GM23338 (cell line): ENCODE measurements at places on chromosomes 3 and 15. TPM values are rescaled to one million over a fixed set of nuclear protein-coding genes. Genes with fewer than 3 reads are reported as not detected.

DNA sequence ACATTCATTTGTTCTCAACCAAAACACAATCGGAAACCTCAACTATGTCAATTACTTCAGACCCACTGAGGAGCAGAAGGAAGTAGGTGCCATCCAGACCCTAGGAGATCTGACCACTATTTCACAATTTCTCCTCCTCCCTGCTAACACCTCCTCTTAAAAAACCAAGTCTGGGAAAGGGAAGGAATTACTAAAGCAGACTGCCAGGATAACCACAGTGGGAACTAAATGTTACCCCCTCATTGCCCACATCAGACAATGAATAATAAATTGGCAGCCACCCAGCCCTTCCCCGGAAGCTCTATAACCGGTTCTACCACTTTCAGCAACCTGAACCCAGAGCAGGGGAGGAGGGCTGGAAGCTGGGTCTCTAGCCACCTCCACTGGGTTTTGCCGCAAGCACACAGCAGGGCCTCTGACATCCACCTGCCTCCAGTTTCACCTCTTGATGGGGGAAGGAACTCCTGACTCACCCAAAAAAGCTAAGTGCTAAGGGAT, 17.6 kb downstream of the C15orf62 start:
- H3K4me1 ChIP-seq, result peaks cover 52% of the 10 kb centered on the region
- peak overlapping the region; percentile 41 for H3K4me3 ChIP-seq
- no peaks in the 10 kb centered on the region for H3K27me3 ChIP-seq
- peak; percentile 94 for DNase-seq

DNA sequence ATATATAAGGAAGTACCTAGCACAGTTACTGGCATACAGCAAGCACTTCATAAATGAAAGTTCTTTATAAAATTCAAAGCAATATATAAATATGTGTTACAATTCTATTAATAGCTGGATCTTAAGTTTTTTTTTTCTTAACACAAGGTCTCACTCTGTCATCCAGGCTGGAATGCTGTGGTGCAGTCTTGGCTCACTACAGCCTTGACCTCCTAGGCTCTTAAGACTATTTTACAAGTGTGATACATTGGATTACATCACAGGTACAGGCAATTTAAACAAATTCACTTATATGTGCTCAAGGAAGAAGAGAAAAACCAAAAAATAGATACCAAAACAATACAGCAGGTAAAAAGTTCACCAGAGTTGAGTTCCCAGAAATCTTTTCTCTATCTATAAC, 60.6 kb downstream of the ZNF280D start:
- no peak for DNase-seq
- no peak overlapping the region for H3K27ac ChIP-seq
- H3K27me3 ChIP-seq, result no peaks in the 10 kb centered on the region
- H3K4me1 ChIP-seq, result no peaks in the 10 kb centered on the region

DNA sequence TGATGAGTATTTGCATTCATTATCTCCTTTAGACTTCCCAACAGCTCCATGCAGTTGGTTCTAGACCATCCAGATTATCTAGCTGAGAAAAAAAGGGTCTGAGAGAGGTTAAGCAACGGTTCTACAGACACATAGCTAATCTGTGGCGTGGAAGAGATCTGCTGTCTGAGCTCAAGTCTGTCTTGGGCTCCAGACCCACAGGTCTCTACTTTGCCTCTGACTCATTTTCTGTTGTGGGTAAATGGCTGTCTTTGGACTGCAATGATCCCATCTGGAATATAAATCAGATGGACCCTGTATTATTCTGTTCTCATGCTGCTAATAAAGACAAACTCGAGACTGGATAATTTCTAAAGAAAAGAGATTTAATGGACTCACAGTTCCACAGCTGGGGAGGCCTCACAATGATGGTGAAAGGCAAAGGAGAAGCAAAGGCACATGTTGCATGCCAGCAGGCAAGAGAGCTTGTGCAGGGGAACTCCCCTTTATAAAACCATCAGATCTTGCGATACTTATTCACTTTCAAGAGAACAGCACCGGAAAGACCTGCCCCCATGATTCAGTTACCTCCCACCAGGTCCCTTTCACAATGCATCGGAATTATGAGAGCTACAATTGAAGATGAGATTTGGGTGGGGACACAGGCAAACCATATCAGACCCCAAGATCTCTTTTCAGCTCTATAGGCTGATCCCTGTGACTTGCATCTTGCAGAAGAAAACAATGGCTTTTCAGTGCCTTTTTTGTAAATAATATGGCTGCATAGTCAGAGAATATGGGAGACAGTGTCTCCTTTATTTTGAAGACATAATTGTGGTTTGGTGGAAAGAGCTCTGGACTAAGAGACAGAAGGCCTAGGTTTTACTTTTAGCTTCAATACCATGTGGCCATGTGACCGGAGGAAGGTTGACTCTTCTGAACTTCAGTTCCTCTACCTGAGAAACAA, 24.7 kb downstream of the CEMIP start:
- no peaks in the 10 kb centered on the region for H3K27me3 ChIP-seq
- no peak for DNase-seq
- no peaks in the 10 kb centered on the region for H3K36me3 ChIP-seq
- peaks cover 10% of the 10 kb centered on the region for H3K4me1 ChIP-seq
- no peak overlapping the region for H3K4me3 ChIP-seq
- H3K27ac ChIP-seq, result no peak overlapping the region

- H3K4me1 ChIP-seq, result no peaks in the 10 kb centered on the region
- H3K27me3 ChIP-seq, result no peaks in the 10 kb centered on the region
- H3K36me3 ChIP-seq, result no peaks in the 10 kb centered on the region
- no peak for DNase-seq
- no peak overlapping the region for H3K27ac ChIP-seq
- no peak overlapping the region for H3K4me3 ChIP-seq
These were observed 470.1 kb upstream of the THBS1 start for GRCh38 chr15:39110746-39111145.

The GOLGA6B gene
- total RNA-seq, result not detected in 2 replicates

DNA sequence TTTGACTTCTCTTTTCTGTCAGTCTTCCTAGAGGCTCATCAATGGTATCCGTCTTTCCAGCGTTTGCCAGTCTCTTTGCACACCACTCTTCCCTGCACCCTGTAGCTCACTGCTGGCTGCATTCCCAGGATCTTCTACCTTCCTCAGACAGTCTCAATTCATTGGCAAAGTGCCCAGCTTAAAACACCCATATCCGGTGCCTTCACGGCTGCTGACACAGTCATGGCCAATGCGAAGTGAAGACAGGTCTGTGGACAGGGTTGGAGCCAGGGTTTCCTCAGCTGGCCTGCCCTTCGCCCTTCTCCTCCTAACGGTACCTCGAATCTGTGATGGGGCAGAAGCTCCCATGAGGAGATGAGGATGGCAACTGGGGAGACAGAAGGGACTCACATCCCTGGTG, 36.1 kb downstream of the PTH1R start:
- no peak overlapping the region for H3K4me3 ChIP-seq
- no peaks in the 10 kb centered on the region for H3K4me1 ChIP-seq
- no peaks in the 10 kb centered on the region for H3K27me3 ChIP-seq
- no peak overlapping the region for H3K27ac ChIP-seq

GRCh38 chr3:190566043-190566933, 52.4 kb downstream of the IL1RAP start:
- H3K36me3 ChIP-seq, result no peaks in the 10 kb centered on the region
- no peak overlapping the region for H3K4me3 ChIP-seq
- peak; percentile 24 for DNase-seq
- peaks cover 6% of the 10 kb centered on the region; the same call in 1 of the 2 replicates for H3K4me1 ChIP-seq

- H3K4me1 ChIP-seq, result no peaks in the 10 kb centered on the region
- no peaks in the 10 kb centered on the region for H3K36me3 ChIP-seq
- peak; percentile 40 for DNase-seq
- H3K27ac ChIP-seq, result no peak overlapping the region
- H3K4me3 ChIP-seq, result no peak overlapping the region
These were observed 56.5 kb downstream of the DCLK3 start for GRCh38 chr3:36707623-36708409.

DNA sequence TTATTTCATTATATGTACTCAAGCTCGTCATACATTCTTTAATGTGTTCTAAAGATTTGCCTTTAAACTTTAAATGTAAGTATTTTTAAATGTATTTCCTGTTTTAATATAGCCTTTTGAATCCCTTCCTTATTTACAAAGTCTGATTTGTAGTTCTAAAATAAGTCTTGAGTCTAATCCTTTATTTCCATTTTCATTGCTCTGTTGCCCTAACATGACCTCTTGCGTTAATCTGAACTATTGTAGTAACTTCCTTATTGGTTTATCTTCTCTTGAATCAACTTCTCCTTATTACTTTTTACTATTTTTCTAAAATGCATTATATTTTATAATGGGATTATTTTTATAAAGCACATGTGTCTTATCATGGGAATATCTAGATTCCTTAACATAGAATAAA, 24.0 kb downstream of the KNL1 start:
- H3K4me3 ChIP-seq, result no peak overlapping the region
- no peaks in the 10 kb centered on the region for H3K27me3 ChIP-seq
- no peak for DNase-seq
- H3K36me3 ChIP-seq, result peaks cover 12% of the 10 kb centered on the region; the same call in 1 of the 2 replicates
- H3K27ac ChIP-seq, result no peak overlapping the region
- H3K4me1 ChIP-seq, result peaks cover 10% of the 10 kb centered on the region; the same call in 1 of the 2 replicates

The DNAH1 gene
- 0.35 and 1.8 TPM in 2 replicates for total RNA-seq

The TCTA gene
- 5.0 and 9.7 TPM in 2 replicates for total RNA-seq

The RTP3 gene
- total RNA-seq, result 0.97 TPM in 1 of 2 replicates, not detected in the other

DNA sequence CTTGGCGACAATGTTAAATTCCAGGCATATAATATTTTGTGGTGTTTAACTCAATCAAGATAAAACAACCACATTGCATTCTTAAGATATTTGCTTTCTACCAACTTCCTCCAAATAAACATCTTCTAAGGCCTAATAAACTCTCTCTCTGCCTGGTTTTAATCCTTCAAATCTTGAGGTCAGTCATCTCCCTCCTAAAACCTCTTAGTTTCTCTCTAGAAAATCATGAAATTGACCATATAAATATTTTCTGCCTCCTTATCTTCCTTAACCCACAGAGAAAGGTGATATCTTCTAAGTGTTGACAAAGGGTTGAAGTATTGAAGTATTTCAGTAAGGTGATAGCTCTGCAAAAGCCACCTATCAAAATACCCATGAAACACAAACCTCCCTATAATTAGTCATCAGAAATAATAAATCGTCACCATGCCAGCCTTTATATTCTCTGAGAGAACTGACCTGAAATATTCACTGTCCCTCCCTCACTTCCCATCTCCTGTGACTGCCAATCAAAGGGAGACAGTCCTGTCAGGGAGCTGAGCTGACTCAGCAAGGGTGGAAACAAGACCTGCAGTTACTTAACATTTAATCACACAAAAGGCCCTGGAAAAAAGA, 1261.1 kb downstream of the ROBO1 start:
- no peak overlapping the region for H3K4me3 ChIP-seq
- H3K27ac ChIP-seq, result no peak overlapping the region
- DNase-seq, result no peak
- no peaks in the 10 kb centered on the region for H3K27me3 ChIP-seq

The FMN1 gene
- 1.6 and 2.1 TPM in 2 replicates for total RNA-seq

- H3K27me3 ChIP-seq, result no peaks in the 10 kb centered on the region
- no peaks in the 10 kb centered on the region for H3K4me1 ChIP-seq
- no peak overlapping the region for H3K27ac ChIP-seq
- H3K36me3 ChIP-seq, result no peaks in the 10 kb centered on the region
- no peak overlapping the region for H3K4me3 ChIP-seq
These were observed 3.4 kb upstream of the ZBED2 start for GRCh38 chr3:111598552-111598951.

- no peak overlapping the region for H3K4me3 ChIP-seq
- no peaks in the 10 kb centered on the region for H3K27me3 ChIP-seq
- no peaks in the 10 kb centered on the region for H3K4me1 ChIP-seq
- no peak for DNase-seq
These were observed 75.7 kb upstream of the PRR23C start for GRCh38 chr3:139120086-139121056.

The TMEM212 gene
- total RNA-seq, result not detected in 2 replicates

DNA sequence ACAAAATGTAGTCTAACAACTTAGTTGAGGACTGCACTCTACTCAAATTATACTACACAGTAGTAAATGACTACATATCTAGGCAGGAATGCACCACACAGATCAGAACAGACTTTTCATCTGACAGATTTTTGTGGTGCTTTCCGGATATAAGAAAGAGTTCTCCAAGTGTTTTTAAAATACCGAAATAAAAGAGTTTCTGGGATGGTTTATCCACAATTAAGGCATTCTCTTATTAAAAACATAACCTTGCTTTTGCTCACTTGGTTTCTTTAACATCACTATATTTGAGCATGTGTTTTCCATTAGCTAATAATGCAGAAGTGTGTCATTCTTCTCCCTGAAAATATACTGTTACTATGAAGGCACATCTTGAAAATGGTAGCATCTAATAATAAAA, 132.9 kb downstream of the MAGI1 start:
- peaks cover 36% of the 10 kb centered on the region for H3K4me1 ChIP-seq
- H3K27me3 ChIP-seq, result no peaks in the 10 kb centered on the region
- no peaks in the 10 kb centered on the region for H3K36me3 ChIP-seq
- H3K27ac ChIP-seq, result no peak overlapping the region
- no peak overlapping the region for H3K4me3 ChIP-seq
- DNase-seq, result no peak

The FANCD2OS gene
- not detected in 2 replicates for total RNA-seq

The PRR20G gene
- not detected in 2 replicates for total RNA-seq

The SPTSSB gene
- 33.0 and 33.5 TPM in 2 replicates for total RNA-seq

DNA sequence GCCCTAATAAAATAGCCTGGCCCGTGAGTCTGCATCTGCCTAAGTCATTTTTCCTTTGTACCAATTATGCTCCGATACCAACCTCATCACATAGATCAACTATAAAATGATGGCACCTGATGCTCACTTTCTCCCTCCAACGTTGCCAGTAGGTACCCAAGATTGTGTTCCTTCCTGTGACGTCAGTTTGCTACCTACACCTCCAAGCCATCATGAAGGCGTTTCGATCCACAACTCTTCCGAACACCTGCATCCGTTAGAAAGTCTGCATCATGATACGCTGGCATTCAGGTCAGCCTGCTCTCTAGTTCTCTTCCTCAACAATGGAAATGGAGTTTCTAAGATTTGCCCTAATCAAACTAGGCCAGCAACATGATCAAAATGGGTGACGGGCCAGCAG, 7.7 kb downstream of the PKM start:
- peaks cover 43% of the 10 kb centered on the region for H3K4me1 ChIP-seq
- H3K36me3 ChIP-seq, result peaks cover 50% of the 10 kb centered on the region
- H3K27ac ChIP-seq, result 0 out of 2 replicates have a peak overlapping the region, but pooled peaks have one; percentile 26
- no peak for DNase-seq
- H3K4me3 ChIP-seq, result no peak overlapping the region
- no peaks in the 10 kb centered on the region for H3K27me3 ChIP-seq

- H3K27ac ChIP-seq, result no peak overlapping the region
- DNase-seq, result no peak
- H3K36me3 ChIP-seq, result no peaks in the 10 kb centered on the region
- H3K4me3 ChIP-seq, result no peak overlapping the region
- H3K4me1 ChIP-seq, result no peaks in the 10 kb centered on the region
These were observed 266.6 kb downstream of the ZIC1 start for GRCh38 chr3:147675761-147676160.

GRCh38 chr3:20072422-20072821, 32.2 kb downstream of the KAT2B start:
- H3K4me1 ChIP-seq, result peaks cover 32% of the 10 kb centered on the region
- no peak for DNase-seq
- no peaks in the 10 kb centered on the region for H3K36me3 ChIP-seq
- no peak overlapping the region for H3K27ac ChIP-seq
